ENCODE measurements at places on chromosomes 13 and 19.

- no peak for DNase-seq
Observed at GRCh38 chr13:96848286-96848685, 146.0 kb downstream of the OXGR1 start.

DNA sequence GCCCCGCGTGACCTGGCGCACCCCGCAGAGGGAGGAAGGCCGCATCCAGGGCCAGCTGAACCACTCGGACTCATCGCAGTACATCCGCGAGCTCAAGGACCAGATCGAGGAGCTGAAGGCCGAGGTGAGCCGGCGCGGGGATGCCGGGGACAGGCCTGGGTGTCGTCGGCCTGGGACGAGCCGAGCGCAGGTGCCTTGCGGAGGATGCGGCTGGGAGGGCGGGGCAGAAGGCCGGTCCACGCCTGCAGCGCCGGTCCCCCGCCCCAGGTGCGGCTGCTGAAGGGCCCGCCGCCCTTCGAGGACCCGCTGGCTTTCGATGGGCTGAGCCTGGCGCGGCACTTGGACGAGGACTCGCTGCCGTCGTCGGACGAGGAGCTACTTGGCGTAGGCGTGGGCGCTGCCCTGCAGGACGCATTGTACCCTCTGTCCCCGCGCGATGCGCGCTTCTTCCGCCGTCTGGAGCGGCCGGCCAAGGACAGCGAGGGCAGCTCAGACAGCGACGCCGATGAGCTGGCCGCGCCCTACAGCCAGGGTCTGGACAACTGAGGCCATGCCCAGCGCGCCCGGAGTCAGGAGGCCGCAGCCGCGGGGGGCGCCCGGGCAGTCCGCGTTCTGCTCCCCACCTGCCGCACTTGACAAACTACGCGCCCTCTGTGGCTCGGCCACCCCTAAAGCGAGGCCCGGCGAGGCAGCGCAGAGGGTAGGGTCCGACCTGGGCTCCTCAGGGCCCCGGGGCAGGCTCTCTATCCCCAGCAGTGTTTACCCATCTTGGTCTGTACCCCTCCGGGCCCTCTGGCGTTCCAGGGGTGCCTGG is 10.8 kb downstream of the PRR36 start:
- no peak for DNase-seq

DNA sequence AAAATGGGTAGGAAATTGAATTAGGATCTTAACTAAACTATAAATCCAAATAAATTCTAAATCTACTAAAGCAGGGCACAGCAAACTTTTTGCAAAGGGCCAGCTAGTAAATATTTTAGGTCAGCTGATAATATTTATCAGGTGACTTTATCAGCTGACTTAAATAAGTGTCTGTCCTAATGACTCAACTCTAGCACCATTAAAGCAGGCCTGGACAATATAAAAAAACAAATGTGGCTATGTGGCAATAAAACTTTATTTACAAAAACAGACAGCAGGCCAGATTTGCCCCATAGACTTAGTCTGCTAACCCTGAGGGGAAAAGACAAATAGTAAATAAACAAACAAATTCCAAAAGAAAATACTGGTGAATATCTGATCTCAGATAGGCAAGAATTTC is 27.7 kb upstream of the DOCK9 start:
- no peak for DNase-seq

DNA sequence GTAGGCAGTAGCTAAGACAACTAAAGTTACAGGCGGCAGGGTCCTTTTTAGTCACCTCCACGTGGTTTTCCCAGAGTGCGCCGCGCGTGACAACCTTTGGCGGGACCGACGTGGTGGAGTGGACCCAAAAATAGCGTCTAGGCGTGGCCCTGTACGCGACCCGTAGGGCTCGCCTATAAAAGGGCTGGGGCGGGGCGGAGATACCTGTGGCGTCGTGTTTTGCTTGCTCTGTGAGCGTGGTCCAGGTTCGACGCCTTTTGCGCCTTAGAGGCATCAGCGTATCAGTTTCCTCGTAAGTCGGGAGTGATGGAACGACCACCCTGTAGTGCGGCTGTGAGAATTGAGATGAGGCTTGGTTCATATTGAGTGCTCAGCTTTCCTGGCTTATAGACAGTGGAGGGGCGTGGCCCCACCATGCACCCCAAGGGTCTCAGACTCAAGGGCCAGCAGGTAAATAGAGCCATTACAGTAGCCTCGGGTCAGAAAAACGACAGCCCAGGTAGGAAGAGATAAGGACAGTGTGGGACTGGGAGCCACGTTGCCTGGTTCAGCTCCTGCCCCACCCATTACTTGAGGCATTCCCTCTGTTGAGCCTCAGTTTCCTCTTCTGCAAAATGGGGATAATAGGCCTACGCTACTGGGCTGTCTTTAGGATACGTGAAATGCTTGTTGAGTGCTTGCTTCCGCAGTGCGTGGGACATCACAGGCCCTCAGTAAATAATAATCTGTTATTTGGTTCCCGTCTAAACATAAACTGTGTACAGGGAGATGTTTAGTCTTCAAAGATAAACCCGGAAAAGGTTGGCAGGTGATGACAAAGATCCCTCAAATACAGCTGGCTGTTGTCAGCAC is 693 bp upstream of the TMED1 start:
- DNase-seq: peak; percentile 84

GRCh38 chr13:66714795-66715194 is 515.3 kb downstream of the PCDH9 start:
- DNase-seq: no peak

DNA sequence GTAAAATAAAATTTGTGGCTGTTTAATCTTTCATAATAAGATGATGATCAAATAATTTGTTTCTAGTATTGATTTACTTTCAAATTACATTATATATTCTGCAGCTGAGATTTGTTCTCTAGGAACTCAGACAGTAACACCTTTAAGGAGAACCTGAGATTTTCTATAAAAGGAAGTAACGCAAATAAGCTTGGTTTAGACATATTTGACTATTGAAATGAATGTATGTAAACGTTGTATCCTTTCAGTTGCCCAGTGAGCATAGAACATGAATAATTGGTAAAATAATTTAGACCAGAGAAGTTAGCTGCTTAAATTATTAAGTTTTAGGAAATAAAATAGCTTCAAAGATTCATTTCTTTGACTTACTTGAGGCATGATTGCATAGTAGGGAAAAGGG is 3.1 kb downstream of the CDK8 start:
- DNase-seq: no peak

GRCh38 chr13:114226088-114226487 is 8.6 kb upstream of the CDC16 start:
- DNase-seq: no peak

DNA sequence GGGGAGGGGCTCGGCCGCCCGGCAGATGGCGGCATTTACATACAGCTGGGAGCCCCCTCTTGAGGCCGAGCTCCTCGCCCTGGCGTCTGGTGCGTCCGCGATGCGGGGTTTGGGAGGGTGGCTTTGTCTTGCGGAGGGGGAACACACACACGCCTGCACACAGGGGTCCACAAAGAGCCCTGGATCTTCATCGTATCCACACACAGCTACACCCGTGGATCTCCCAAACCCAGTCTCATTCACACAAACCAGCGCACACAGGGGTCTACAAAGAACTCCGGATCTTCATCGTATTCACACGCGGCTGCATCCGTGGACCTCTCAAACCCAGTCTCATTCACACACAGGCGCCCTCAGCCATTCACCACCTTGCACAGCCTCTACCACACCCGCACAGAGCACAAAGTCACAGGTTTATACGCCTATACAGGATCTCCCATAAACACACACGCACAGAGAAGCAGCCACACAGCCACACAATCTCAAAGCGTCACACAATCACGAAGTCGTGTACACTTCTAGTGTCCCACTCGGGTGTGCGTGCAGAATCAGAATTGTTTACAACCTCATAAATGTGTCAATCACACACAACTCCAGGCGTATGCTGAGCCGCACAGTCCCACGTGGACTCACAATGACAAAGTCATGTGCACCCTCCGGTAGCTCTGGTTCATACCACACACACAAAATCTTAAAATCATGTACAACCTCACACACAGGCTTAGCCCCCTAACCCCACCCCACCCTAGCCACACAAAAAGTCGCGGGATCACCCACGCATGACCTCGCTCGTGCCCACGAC is 550 bp upstream of the DLL3 start:
- peak; percentile 43 for DNase-seq

- DNase-seq: no peak
Observed at GRCh38 chr13:39835253-39835652, 179.8 kb downstream of the COG6 start.

DNA sequence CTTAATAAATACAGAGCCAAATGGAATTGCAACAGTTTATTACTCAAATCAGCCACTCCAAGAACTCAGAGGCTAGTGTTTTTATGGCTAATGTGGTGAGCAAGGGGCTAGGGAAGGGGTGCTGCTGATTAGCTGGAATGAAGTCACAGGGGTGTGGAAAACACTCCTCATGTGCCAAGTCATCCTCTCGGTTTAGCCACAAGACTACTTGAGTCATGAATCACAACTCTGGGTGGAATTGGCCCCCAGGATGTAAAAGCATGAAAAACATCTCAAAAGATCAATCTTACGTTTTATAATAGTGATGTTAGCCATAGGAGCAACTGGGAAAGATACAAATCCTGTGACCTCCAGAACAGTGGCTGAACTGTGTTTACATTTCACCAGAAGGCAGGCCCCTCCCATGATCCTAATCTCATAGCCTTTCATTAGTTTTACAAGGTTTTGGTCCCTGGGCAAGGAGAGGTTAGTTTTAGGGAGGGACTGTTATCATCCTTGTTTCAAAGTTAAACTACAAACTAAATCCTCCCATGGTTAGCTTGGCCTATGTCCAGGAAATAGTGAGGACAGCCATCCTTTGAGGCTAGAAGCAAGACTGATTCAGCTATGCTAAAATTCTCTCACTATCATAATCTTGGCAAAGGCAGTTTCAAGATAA is 2020.1 kb upstream of the PCDH20 start:
- no peak for DNase-seq

Measured in stimulated activated naive CD8-positive, alpha-beta T cell treated with anti-CD3 and anti-CD28 coated beads, Interleukin-15, Interleukin-2, amounts not matched to agents 100 U/mL and 50 U/mL, for 24 hours (primary cell).